ENCODE measurements at places on chromosomes 5 and 9. TPM values are rescaled to one million over a fixed set of nuclear protein-coding genes. Genes with fewer than 3 reads are reported as not detected.

DNA sequence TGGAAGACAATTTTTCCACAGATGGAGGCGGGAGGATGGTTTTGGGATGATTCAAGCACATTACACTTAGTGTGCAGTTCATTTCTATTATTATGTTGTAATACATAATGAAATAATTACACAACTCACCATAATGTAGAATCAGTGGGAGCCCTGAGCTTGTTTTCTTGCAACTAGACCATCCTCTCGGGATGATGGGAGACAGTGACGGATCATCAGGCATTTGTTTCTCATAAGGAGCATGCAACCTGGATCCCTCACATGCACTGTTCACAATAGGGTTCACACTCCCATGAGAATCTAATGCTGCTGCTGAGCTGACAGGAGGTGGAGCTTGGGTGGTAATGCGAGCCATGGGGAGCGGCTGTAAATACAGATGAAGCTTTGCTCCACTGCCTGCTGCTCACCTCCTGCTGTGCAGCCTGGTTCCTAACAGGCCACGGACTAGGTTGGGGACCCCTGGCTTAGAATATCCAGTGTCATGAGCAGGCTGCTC lies 1.6 kb downstream of the STKLD1 start:
- no peak overlapping the region for H3K27ac ChIP-seq
- H3K27me3 ChIP-seq = peaks cover 2% of the 10 kb centered on the region
- H3K36me3 ChIP-seq = no peaks in the 10 kb centered on the region
- no peak for DNase-seq
- no peaks in the 10 kb centered on the region for H3K4me1 ChIP-seq

- H3K27me3 ChIP-seq = no peaks in the 10 kb centered on the region
- H3K4me1 ChIP-seq = peaks cover 2% of the 10 kb centered on the region
- no peak overlapping the region for H3K27ac ChIP-seq
- H3K36me3 ChIP-seq = no peaks in the 10 kb centered on the region
Measured at GRCh38 chr5:491119-491855, 33.0 kb downstream of the SLC9A3 start.

DNA sequence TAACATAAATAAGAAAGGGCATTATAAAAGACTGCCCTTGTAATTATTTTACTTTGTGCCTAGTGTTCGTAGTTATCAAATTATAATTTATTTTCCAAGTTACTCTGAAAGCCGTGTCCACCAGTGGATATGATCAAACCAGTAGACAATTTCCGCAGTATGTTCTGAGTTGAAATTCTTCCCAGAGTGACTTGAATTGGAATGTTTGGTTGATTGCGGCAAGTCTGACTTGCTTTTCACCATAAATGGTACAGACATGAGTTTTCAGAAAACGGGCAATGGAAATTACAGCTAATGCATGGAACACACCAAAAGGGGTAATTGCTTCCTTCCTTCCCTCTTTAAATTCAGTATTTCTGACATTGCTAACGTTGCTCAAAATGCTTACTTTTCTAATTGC lies 56.6 kb downstream of the CHSY3 start:
- H3K36me3 ChIP-seq = no peaks in the 10 kb centered on the region
- H3K27me3 ChIP-seq = no peaks in the 10 kb centered on the region
- no peaks in the 10 kb centered on the region for H3K4me1 ChIP-seq

DNA sequence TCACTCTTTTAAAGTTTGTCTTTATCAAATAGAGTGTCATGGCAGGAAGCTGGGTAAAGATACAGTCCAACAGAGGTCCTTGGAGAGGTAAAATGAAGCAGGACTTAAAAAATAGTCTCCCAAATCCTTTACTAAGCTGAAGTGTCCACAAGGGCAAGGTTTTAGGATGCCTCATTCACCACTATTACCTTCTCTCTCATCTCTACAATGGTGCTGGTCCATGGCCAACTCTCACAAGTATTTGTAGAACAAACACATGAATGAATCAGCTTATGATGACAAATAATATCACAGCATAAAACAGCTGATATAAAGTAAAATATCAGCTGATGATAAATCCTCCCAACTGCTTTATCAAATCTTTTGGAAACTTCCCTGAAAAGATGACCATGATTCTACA lies 162.3 kb upstream of the ZNF462 start:
- H3K4me3 ChIP-seq = no peak overlapping the region
- no peak for DNase-seq
- H3K27me3 ChIP-seq = no peaks in the 10 kb centered on the region
- H3K4me1 ChIP-seq = no peaks in the 10 kb centered on the region
- H3K36me3 ChIP-seq = no peaks in the 10 kb centered on the region

DNA sequence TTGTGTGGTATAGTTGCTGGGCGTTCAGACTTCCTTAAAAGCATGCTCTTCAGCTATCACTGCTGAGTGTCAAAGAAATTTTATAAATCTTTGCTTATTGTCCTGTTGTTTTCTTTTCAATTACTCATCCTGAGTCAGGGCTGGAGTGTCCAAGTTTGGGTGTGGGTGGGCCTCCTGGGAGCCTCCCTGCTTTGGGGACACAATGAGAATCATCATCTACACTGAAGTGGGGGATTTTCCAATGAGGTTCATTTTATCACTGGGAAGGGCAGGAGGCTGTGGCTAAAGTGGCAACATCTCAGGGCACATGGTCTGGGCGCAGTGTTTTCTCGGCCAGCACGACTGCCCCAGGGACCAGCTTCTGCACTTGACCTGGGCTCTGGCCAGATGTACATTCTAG lies 19.5 kb downstream of the GFPT2 start:
- no peak overlapping the region for H3K27ac ChIP-seq
- peaks cover 67% of the 10 kb centered on the region for H3K36me3 ChIP-seq
- peaks cover 12% of the 10 kb centered on the region for H3K4me1 ChIP-seq
- H3K4me3 ChIP-seq = no peak overlapping the region
- H3K27me3 ChIP-seq = no peaks in the 10 kb centered on the region
- no peak for DNase-seq

GRCh38 chr5:50873595-50874277 lies 207.3 kb downstream of the PARP8 start:
- no peaks in the 10 kb centered on the region for H3K27me3 ChIP-seq
- H3K27ac ChIP-seq = no peak overlapping the region
- DNase-seq = no peak
- H3K4me3 ChIP-seq = no peak overlapping the region
- no peaks in the 10 kb centered on the region for H3K4me1 ChIP-seq

GRCh38 chr5:169805937-169806700 lies 169.0 kb downstream of the DOCK2 start:
- H3K4me1 ChIP-seq = peaks cover 15% of the 10 kb centered on the region
- no peaks in the 10 kb centered on the region for H3K36me3 ChIP-seq
- no peak overlapping the region for H3K4me3 ChIP-seq
- H3K27ac ChIP-seq = no peak overlapping the region
- H3K27me3 ChIP-seq = no peaks in the 10 kb centered on the region

- no peaks in the 10 kb centered on the region for H3K27me3 ChIP-seq
- DNase-seq = no peak
- H3K36me3 ChIP-seq = no peaks in the 10 kb centered on the region
- H3K27ac ChIP-seq = no peak overlapping the region
Measured at GRCh38 chr9:117290856-117291622, 123.8 kb downstream of the ASTN2 start.

DNA sequence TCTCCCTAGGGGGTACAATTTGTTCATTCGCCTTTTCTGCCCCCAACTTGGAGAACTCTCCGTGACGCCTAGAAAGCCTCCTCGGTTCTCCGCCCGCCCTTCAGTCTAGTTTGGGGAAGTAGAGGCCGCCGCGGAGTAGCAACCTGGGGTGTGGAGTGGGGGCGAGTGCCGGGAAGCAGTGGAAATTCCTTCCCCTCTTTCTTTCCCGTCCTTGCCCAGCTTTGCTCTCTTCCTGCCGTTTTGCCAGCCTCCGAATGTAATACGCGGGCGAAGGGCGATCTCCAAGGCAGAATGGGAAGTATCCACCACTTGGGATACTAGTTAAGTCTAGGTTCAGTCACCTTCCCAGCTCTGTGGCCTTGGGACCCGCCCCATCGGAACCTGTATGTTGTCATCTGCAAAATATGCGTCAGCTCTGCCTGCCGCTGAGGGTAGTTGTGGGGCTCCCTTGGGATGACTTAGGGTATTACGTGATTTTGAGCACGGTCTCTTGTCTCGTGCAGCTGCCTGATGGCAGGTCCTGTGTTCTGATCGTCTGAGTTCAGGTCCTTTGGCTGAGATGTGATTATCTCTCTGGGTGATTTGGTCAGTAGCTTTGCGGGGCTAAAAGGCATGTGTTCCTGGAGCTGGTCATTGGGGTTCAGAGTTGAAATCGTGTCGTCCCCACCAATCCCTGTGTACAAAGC lies 724 bp downstream of the PAM start:
- no peaks in the 10 kb centered on the region for H3K36me3 ChIP-seq
- H3K27ac ChIP-seq = no peak overlapping the region
- peaks cover 3% of the 10 kb centered on the region for H3K4me1 ChIP-seq
- DNase-seq = no peak

DNA sequence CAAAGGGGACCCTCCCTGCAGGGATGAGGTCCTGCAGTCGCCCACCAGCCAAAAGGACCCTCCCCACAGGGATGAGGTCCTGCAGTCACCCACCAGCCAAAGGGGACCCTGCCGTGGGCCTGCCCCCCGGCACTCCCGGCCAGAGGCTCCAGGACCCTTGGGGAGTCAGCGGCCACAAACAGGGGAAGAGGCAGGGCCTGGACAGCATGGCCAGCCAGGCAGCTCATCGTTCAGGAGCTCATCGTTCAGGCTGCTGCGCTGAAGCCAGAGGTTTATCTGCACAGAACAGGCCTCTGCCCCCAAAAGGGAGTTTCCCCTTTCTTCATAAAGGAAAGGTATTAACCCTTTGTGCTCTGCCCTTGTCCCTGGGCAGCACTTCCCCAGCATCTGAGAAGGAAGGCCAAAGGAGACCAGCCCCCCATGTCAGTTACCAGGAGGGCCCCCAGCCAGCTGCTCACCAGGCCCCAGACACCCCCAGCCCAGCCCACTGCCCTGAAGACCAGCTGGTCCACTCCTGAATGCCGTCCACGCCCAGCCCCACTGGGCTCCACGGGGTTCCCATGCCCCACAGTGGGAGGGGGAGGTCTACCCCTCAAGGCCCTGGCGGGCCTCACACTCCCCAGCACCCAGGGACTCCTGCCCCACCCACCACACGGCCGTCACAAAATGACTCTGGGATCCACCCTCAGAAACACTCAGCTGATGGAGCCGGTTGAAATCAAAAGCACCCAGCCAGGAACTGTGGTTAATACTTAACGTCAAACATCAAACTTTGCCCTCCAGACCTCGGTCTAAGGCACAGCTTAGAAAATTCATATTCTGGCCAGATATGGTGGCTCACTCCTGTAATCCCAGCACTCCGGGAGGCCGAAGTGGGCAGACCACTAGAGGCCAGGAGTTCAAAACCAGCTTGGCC lies 6.3 kb downstream of the SLC12A7 start:
- H3K27ac ChIP-seq = no peak overlapping the region
- H3K36me3 ChIP-seq = no peaks in the 10 kb centered on the region
- H3K27me3 ChIP-seq = no peaks in the 10 kb centered on the region
- DNase-seq = no peak

GRCh38 chr5:91486638-91487037 lies 103.5 kb upstream of the ARRDC3 start:
- no peak overlapping the region for H3K27ac ChIP-seq
- no peaks in the 10 kb centered on the region for H3K4me1 ChIP-seq
- no peaks in the 10 kb centered on the region for H3K36me3 ChIP-seq
- H3K27me3 ChIP-seq = no peaks in the 10 kb centered on the region

DNA sequence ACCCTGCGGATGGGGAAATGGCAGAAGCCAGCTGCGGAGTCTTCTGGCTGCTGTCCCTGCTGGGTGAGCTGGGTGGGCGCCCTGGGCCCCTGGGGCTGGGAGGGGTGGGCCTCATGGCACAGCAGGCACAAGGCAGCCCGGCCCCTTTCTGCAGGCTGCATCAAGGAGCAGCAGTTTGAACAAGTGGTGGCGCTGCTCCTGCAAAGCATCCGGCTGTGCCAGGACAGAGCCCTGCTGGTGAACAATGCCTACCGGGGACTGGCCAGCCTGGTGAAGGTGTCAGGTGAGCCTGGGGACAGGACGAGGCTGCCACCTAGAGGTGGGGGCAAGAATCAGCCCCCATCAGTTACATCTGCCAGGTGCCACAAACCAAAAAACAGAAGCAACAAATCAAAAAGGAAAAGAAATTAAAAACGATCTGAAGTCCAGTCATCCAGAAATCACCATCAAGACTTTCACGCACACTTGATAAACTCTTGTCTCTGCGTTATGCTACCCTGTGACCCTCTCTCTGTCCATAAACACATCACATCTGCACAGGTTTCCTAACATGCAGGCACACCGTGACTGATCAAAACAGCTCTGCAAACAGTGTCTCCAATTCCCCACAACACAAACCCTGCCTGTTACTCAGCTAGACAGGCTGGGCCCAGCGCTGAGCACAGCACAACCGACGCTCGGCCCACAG lies 13.9 kb downstream of the REXO4 start:
- DNase-seq = peak; percentile 76
- H3K27me3 ChIP-seq = no peaks in the 10 kb centered on the region
- no peaks in the 10 kb centered on the region for H3K4me1 ChIP-seq
- H3K4me3 ChIP-seq = no peak overlapping the region

DNA sequence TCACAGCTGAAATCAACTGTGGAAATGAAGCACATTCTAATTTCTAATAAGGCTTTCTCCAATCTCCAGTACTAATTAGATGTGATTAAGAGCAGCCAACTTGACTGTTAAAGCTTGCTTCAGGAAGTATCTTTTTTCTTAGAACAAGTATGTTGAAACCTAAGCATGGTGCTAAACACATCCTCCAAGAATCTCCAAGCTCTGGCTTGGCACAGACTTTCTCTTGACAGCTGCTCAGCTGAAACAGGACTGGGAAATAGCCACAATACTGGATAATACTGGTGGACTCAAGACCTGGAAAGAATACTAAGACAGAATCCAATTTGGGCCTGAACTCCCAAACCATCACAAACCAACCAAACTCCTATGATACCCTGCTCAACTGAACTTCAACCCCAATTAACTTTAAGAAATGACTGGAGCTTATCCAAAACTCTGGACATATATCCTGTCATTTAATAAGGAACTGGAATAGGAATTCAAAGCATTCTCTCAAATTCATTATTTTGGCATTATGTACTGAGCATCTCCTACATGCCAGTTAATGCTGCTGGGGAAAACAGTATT lies 16.2 kb downstream of the PRKAA1 start:
- H3K27me3 ChIP-seq = no peaks in the 10 kb centered on the region
- no peak for DNase-seq
- no peaks in the 10 kb centered on the region for H3K36me3 ChIP-seq

TMEFF1 gene
- total RNA-seq = 68.2 TPM

KCNV2 gene
- total RNA-seq = not detected

CENPK gene
- 50.9 TPM for total RNA-seq

GLDC gene
- 101 TPM for total RNA-seq

TLX3 gene
- total RNA-seq = not detected

C9 gene
- not detected for total RNA-seq

F12 gene
- total RNA-seq = 6.5 TPM

CCDC183 gene
- total RNA-seq = 1.6 TPM

XRCC4 gene
- 7.3 TPM for total RNA-seq

CAVIN4 gene
- 9.1 TPM for total RNA-seq

MEF2C gene
- 1.4 TPM for total RNA-seq

PTGS1 gene
- total RNA-seq = 1.3 TPM
